IMR-90 (cell line): ENCODE measurements at places on chromosomes 3 and 15. TPM values are rescaled to one million over a fixed set of nuclear protein-coding genes. Genes with fewer than 3 reads are reported as not detected.

GRCh38 chr3:195080125-195080524 is 190.8 kb downstream of the XXYLT1 start:
- no peak for DNase-seq

The MITF gene
- 13.3 and 16.7 TPM in 2 replicates for total RNA-seq

- DNase-seq, result no peak
Observed at GRCh38 chr3:184498986-184499606, 62.5 kb upstream of the EPHB3 start.

- DNase-seq, result no peak
Observed at GRCh38 chr3:141126661-141127343, 75.7 kb downstream of the SPSB4 start.

The SEMA7A gene
- total RNA-seq, result 27.8 and 30.5 TPM in 2 replicates

- no peak for DNase-seq
Observed at GRCh38 chr15:82958638-82959037, 6.1 kb upstream of the HOMER2 start.

The MED12L gene
- total RNA-seq, result 0.18 and 0.28 TPM in 2 replicates

The XCR1 gene
- total RNA-seq, result not detected in 2 replicates

DNA sequence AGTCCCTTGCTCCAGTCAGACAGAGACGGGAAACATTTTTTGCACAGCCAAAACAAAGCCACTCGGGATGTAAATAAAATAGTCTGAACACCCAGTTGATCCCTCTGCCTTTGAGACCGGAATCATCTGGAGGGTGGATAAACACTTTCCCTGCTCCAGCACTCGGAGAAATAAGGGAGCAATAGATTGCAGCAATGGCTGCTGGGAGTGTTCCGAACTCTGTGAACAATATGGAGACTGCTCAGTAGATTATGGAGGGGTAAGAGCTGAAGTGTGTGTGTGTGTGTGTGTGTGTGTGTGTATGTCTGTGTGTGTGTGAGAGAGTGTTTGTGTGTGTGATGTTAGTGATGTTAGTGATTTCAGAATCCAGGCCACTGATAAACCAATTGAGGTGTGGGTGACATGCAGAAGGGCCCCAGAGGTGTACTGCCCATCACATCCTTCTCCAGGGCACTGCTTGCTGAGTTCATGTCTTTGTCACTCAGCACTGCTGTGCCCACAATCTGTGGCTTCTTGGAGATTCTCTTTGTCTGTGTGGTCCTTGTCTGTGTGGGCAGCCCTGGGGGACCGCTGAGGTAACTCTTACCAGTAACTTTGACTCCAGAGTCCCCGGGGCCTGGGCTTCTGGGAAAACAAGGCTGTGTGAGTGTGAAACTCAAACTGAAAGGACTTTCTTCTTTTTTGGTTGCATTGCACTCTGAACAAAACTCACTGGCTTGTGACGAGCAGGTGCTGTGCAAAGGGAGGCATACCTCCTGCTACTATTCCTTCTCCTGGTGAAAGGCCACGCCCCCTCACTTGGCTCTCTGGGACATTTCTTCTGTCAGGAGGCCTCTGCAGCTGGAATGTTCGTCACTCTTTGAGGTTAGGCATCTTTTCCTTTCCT is 23.0 kb downstream of the CRYGS start:
- no peak for DNase-seq

DNA sequence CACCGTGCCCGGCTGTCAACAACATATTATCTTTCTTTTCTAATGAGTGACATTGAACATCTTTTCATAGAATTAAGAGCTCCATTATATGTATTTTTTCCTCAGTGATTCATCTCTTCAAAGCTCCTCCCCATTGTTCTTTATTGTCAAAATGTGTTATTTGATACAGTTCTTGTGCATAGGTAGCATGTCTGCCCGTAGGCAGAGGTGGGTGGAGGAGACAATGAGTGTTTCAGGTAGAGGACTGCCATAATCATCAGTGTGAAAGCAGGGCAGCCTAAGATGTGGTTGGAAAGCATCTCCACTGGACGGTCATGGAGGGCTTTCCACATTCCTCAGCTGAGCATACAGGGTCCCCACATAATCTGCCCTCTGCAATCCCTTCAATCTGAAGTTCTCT is 452.0 kb upstream of the MCTP2 start:
- no peak for DNase-seq
